IMR-90 (cell line): ENCODE measurements at places on chromosomes 11 and 22. TPM values are rescaled to one million over a fixed set of nuclear protein-coding genes. Genes with fewer than 3 reads are reported as not detected.
A peak's percentile ranks its signal among the peaks of the same experiment; 100 is the strongest.

The LUZP2 gene
- 2.0 and 2.2 TPM in 2 replicates for total RNA-seq

The MMP27 gene
- not detected in 2 replicates for total RNA-seq

The CD248 gene
- 19.5 and 25.6 TPM in 2 replicates for total RNA-seq

The TIGD3 gene
- total RNA-seq, result 0.28 TPM in 1 of 2 replicates, not detected in the other

The BDNF gene
- 152 and 174 TPM in 2 replicates for total RNA-seq

The MMP8 gene
- under 0.01 and 0.18 TPM in 2 replicates for total RNA-seq

- DNase-seq, result no peak
Measured at GRCh38 chr11:109109150-109109549, 312.8 kb upstream of the C11orf87 start.

DNA sequence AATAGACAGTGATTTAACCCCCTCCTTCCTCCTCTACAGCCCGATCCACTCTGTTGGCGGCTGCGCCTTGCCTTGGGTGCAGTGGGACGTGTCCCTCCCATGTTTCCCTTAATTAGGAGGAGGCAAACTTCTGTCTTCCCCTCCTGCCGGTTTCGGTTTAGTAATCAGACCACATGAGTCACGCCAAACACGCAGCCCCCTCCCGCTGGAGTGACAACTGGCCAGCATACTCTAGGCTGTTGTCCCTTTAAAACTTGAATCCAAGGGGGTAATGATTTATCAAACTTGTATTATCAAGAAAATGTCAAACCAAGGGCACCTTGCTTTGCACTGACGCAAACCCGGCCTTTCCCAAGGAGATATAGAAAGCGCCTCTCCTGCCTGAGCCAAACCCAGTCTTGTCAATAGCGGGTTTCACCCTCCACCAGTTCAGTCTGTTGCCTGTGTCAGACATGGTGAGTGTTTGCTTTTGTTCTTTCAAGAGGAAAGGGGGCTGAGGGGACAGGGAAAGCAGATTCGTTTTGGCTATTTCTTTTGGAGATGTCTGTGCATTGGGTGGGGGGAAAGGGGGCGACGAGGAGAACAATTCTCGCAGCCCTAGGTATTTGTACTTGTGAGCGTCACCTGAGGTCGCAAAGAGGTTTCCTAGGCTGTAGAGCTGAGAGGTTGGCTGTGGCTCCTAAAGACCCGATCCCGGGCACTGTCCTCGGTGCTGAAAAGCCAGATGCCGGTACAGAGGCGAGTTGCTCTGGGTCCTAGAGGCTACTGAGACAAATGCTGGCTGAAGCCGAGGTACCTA, at the start of gene SLC6A5:
Gene SLC6A5 (plus strand): TSS at position 388 of the 799 bp plus-strand sequence. CDS start 65 bp downstream, at position 453.
- peak; percentile 19 for DNase-seq

GRCh38 chr11:62393735-62394134, 25.1 kb upstream of the SCGB1A1 start:
- no peak for DNase-seq

DNA sequence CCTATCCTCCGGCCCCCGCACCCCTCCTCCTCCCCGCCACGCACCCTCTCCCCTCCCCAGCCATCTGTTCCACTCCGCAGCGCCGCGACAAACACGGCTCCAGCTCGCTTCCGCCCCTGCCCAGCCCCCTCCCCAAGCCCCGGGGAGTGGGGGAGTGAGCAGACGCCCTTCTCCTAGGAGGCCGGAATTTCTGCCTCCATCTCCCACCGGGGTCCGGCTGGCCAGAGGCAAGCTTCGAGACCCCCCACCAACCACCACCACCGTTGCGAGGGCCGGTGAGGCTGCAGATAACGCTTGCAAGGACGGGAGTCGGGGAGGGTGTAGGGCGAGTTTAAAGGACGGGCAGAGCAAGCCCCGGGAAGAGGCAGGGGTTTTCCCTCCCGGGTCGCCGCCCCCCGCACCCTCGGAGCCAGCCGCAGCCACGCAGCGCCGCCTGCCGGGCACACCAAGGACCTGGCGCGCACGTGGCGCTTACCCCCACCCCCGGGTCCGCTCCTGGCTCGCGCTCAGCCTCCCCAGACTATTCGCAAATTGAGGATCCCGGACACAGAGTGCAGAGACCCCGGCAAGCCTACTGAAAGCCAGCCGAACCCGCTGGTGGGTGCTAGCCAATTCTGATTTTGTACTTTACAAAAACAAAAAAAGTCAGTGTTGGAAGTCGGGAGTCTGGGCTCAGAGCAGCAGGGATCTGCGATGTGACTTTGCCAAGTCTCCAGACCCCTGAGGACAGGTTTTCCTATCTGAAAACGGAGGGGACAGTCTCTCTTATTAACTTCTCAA, 22.6 kb downstream of the RTN4RL2 start:
- peak; percentile 21 for DNase-seq

DNA sequence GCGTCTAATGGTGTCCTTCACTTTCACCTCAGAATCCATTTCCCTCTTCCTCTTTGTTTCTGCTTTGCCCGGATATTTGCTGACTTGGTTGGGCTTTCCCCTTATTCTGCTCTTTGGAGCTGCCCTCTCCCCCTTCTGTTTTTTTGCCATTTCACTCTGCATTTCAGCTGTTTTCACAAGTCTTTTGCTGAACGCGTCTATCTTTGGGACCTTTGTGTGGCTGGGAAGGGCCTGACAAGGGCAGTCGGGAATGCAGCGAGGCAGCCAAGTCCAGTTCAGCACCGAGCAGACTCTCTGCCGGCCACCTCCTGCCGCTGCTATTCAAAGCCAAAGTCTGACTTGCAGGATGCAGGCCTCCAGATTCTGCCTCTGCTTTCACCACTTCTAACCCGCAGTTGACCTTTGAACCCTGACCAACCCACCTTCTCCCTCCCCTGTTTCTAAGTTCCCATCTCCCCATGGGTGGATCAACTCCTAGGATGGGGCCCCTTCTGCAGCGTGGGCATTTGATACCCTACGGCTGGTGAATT, 38.2 kb downstream of the FEZ1 start:
- peak; percentile 81 for DNase-seq

DNA sequence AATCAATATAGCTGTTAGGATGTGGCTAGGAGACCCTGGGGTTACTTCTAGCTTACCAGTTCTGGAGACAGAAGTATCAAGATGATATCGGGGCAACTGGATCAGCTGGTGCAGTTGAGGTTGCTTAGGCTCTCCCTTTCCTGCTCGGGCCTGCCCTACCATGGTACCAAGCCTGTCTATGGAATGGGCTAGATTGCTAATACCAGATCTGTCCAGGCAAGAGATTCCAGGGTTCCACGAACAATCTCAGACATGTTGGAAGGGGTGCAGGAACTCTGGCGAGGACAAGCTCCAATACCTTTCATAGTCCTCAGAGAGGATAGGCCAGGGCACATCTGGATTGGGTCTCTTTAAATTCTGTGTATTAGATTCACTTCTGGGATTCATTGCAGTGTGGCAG, 53.8 kb downstream of the ADM start:
- DNase-seq, result no peak

DNA sequence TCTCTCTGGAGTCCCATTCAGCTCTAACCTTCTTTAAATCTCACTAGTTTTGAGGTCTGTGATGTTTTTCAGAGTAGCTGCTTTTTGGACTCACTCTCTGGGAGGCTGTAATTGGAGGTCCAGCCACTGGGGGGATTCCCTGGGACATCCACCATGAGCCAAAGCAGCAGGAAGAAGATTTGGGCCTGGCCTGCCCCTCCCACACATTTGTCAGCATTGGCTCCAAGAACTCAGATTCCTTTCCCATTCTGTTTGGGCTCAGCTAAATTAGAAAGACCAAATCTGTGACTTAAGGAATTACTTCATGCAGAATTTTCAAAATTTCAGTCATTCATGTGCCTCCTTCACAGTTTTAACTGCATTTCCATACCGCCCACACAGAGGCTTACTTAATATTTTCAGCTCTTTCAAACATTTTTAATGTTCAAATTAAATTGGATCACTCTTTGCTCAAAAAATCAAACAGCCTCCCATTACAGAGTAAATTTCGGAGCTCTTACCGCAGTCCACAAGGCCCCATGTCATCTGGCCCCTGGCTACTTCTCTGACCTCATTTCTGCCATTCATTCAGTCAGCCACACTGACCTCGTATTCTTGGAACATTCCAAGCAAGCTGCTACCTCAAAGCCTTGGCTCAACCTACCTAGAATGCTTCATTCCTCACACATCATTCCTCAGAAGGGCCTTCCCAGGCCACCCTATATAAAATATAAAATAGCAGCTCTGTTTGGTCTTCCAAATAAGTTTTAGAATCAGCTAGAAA, 54.5 kb upstream of the RRAS2 start:
- peak; percentile 58 for DNase-seq

DNA sequence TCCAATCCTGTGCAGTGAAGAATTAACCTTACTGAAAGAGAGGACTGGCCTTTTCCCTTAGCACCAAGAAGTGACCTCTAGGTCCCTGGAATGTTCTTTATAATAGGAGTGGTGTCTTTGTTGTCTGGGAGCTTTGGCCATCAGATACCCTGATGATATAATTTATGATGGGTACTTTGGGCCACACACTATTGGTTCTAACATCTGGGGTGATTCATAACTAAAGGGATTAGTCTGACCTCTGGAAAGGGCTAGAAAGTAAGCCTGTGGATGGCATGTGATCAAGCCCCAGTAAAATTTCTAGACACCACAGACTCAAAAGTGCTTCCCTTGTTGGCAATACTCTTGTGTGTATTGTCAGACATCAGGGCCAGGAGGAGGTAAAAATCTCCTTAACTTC, 891.2 kb downstream of the KCNA4 start:
- no peak for DNase-seq

- no peak for DNase-seq
Measured at GRCh38 chr11:119858288-119858687, 129.3 kb upstream of the NECTIN1 start.

DNA sequence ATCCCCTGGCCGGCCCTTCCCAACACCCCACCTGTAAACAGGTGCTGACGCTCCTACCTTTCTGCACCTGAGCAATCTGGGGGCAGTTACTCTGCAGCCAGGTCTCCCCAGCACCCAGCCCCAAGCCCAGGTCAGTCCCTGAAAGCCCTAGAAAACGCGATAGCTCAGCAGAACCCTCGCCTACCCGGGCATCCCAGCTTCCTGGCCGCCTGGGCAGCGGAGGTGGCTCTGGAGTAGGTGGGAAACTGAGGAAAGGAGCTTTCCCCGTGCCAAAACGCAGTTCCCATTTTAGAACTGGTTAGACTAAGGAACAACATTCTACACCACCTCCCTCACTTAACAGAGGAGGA, 445 bp downstream of the SYTL2 start:
- DNase-seq, result no peak

GRCh38 chr11:112318184-112318591, 57.5 kb upstream of the PLET1 start:
- peak; percentile 96 for DNase-seq

DNA sequence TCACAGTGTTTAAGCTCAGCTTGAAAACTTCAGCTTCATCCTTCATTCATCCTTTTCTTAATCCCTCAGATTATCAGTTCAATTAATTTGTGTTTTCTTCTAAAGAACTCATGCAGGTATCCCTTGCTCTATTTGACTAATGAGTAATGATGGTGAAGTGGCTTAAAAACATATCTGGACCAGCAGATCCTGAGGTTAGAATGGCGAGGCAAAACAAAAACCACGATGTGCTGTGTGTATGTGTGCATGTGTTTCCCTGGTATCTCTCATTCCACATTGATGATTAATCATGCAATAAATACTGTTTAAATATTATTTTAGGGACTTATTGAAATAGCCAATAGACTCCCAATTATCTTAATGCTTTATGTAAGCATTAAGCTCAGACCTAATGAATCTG, 437.0 kb downstream of the DYNC2H1 start:
- DNase-seq, result peak; percentile 67

DNA sequence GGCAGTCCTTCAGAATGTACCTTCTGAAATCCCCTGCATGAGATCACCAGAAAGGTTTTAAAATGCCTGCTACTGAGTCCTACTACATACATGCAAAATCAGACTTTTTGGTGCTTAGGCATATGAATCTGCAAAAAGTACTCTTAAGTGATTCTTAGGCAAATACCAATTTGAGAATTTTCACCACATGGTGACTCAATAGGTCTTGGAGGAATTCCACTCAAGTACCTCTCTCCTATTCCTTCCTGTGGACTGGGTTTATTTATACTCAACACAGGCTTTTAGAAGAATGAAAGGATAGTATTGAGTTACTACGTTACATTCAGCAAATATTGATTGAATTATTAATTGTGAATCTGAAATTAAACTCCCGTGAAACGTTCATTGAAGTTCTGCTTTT, 223.9 kb downstream of the CNTN5 start:
- DNase-seq, result peak; percentile 0

GRCh38 chr22:47059701-47060161, 297.3 kb downstream of the TBC1D22A start:
- no peak for DNase-seq

- no peak for DNase-seq
Measured at GRCh38 chr11:6298605-6299004, 21.7 kb downstream of the CAVIN3 start.
